ENCODE measurements at places on chromosomes 16 and 17. TPM values are rescaled to one million over a fixed set of nuclear protein-coding genes. Genes with fewer than 3 reads are reported as not detected.

GRCh38 chr16:49262501-49262900 lies 19.1 kb downstream of the CBLN1 start:
- no peak for DNase-seq

DNA sequence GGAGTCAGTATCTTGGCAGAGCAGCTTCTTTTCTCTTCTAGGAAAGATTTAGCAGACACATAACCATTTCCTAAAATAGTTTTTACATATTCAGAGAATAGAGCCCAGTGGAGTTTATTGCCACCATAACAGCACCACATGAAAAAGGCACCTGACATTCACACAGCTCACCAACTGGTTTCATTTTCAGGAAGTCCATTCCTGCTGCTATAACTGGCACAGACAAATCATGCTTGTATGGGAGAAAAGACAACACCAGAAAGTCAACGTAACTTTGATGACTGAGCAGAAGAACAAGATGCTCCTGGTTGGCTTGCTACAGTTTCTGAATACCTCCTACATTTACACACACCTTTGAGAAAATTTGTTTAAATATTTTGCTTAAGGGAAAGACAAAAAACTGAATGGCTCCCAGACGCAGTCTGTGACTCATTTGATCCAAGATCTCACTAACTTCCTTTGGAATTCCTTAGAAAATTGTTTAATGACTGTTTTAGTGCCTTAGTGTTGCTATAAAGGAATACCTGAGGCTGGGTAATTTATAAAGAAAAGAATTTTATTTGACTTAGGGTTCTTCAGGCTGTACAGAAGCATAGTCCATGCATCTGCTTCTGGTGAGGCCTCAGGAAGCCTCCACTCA lies 1380.6 kb downstream of the CDH8 start:
- no peak for DNase-seq

Gene TBC1D3I
- 0.85 TPM for total RNA-seq

Gene ABCC11
- total RNA-seq: not detected

GRCh38 chr16:86424985-86425384 lies 85.3 kb upstream of the FOXF1 start:
- no peak for DNase-seq

Measured in uterus (tissue), 4 donors.